ENCODE measurements at places on chromosomes 2 and 18.

GRCh38 chr2:138910427-138910826, 130.2 kb upstream of the NXPH2 start:
- DNase-seq, result no peak

DNA sequence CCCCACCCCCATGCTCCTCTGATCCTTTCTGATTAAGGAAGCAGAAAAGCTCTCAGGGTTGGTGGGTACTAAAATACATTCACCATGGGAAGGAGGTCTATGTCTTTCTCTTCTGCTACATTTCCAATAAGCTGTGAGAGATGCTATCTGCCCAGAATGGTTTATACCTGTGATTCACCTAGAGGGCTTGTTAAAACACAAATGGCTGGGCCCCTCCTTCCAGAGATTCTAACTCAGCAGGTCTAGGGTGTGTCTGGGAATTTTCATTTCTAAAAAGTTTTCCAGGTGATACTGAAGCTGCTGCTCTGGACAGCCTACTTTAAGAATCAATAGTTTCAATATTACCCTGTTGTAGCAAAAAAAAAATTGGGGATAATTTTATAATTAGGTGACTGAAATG, 772.2 kb upstream of the ZEB2 start:
- DNase-seq, result no peak

- no peak for DNase-seq
These were observed 155.2 kb downstream of the PXDN start for GRCh38 chr2:1588978-1589621.

DNA sequence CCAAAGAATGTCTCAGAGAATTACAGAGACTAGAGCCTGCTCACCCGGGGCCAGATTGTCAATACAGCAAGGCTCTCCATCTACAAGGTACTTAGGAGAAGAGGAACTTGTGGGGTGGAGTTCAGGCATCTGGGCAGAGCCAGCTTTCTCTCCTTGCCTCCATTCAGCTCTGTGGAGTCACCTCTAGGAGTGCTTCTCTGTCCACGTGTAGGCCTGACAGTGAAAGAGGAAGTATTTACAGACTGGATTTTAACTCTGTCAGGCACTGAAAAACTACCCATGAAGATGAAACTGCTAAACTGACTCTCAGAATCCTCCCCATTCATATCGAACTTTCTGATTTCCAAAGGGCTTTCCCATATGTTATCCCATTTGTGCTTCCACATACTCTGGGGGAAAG, 315.6 kb downstream of the SETBP1 start:
- DNase-seq, result no peak

DNA sequence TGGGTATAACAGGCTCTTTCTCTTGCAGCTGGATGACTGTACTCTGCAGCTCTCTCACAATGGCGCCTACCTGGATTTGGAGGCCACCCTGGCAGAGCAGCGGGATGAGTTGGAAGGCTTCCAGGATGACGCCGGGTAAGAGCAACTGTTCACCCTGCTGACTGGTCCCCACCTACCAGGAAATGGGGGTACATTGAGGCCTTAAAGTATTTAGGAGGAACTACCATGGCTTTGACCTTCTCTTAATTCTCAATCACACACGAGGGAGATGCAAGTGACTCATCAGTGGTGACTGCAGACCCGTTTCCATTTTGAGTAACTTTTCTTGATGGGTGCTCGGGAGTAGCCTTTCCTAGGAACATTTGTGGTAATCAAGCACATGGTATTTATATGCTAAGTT, 58.0 kb downstream of the FHOD3 start:
- no peak for DNase-seq

Data from effector CD8-positive, alpha-beta T cell (primary cell).